ENCODE measurements at places on chromosomes 6 and 20. TPM values are rescaled to one million over a fixed set of nuclear protein-coding genes. Genes with fewer than 3 reads are reported as not detected.

TNXB gene
- 10.6 TPM for total RNA-seq

SLC13A3 gene
- total RNA-seq: 2.2 TPM

PPP1R18 gene
- total RNA-seq: 40.8 TPM

APOBEC2 gene
- total RNA-seq: not detected

OR12D3 gene
- total RNA-seq: not detected

NHLRC1 gene
- total RNA-seq: 2.2 TPM

VSX1 gene
- not detected for total RNA-seq

HSPA1A gene
- 92.2 TPM for total RNA-seq

CST4 gene
- not detected for total RNA-seq

OSTM1 gene
- total RNA-seq: 20.0 TPM

COL21A1 gene
- 15.5 TPM for total RNA-seq

Measured in bronchial smooth muscle cell (primary cell).